ENCODE measurements at places on chromosomes 2 and 18.
A peak's percentile ranks its signal among the peaks of the same experiment; 100 is the strongest.

GRCh38 chr2:201378496-201379397 lies 21.6 kb upstream of the FLACC1 start:
- no peak for DNase-seq

- DNase-seq = no peak
Measured at GRCh38 chr2:46963941-46964673, 48.5 kb upstream of the MCFD2 start.

DNA sequence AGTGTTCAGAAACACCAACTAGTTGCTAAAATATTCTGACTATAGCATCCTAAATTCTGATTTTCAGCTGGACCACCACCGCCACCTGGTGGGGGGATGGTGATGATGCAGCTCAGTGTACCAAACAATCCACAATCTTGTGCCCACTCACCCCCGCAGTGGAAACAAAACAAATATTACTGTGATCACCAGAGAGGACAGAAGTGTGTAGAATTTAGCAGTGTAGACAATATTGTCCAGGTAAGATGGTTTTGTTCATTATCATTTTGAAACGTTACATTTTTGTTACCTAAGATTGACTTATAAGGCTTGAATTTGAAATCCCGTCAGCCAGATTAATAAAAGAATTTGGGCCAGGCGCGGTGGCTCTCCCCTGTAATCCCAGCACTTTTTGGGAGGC lies 31.7 kb upstream of the UBXN4 start:
- DNase-seq = peak; percentile 52

GRCh38 chr2:36329746-36330472 lies 25.7 kb upstream of the CRIM1 start:
- DNase-seq = no peak

DNA sequence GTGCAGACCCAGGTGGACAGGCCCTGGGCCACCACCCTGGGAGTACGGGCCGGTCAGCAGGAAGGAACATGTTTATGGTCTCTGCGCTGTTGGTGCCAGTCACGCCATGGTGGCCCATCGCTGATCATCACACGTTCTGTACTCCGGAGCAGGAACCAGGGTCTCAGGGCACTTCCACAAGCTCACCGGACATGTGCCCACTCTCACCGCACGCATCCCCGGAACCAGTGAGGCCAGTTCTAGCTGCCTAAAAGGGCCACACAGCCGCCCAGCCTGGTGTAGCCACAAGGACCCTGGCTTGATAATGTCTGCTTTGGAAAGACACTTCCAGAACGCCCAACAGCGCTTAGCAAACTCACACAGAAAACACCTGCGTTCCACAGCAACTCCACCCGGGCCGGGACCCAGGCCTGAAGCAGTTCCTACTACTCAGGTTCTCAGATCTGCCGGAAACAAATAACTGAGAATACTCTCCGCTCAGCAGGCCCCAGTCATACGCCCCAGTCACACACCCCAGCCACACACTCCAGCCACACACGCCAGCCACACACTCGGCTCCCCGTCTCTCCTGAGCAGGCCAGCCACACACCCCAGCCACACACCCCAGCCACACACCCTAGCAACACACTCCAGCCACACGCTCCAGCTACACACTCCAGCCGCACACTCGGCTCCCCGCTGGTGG lies 123.3 kb downstream of the HDAC4 start:
- DNase-seq = no peak

- DNase-seq = no peak
Measured at GRCh38 chr2:174761837-174762236, 2.4 kb downstream of the CHRNA1 start.

- DNase-seq = no peak
Measured at GRCh38 chr2:159116922-159117321, 148.5 kb downstream of the TANC1 start.

- DNase-seq = no peak
Measured at GRCh38 chr2:142058149-142058548, 72.7 kb downstream of the LRP1B start.

GRCh38 chr2:144240656-144241339 lies 279.1 kb downstream of the ZEB2 start:
- no peak for DNase-seq

- DNase-seq = no peak
Measured at GRCh38 chr2:15023221-15023620, 390.7 kb downstream of the LRATD1 start.

- DNase-seq = no peak
Measured at GRCh38 chr2:12333293-12333692, 383.4 kb upstream of the TRIB2 start.

DNA sequence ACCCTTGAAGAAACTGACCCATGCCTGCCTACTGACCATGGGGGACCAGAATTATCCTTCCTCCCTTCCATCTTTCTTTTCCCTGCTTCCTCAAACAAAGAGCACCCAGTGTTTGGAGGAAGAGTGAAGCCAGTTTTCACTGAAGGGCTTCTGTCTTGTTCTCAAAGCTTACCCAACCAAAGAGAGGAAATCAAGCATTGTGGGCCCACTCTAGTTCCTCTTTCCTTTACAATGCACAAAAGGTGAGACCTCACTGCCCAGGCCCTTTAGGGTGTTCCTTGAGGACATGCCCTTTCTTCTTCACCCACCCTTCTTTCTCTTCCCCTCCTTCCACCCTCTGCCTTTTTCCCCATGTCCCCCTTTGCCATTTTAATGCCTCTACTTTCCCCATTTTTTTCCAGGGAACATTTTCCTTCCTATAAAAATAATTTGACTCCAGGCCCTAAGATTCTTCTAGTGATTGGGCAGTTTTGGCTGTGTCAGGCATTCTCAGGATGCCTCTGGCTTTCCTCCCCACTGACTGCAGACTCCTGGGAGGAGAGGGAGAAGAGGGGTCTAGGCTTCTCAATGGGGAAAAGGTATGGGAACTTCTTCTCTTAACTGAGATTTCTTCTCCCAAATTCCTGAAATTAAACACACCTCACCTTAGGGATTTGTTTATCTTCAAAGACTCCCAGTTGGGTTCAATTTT lies 126.6 kb upstream of the RMDN2 start:
- no peak for DNase-seq

GRCh38 chr2:222311319-222311977 lies 12.7 kb upstream of the PAX3 start:
- no peak for DNase-seq

DNA sequence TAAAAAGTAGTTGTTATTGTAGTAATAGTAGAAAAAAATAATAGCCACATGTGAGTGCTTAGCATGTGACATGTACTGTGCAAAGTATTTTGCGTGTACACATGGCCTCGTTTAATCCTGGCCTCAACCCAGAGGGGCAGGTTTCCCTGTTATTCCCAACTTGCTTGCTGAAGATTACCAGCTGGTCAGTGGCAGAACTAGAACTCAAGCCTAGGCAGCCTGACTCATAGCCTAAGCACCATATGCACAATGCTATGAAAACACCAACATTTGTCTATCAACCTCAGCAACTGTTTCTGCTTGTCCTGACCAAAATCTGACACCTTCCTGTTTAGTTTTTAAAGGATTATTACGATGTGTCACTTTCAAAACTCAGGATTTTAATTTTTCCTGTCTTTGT lies 234.9 kb upstream of the SMAD7 start:
- DNase-seq = no peak

GRCh38 chr2:73110168-73111072 lies 2.3 kb downstream of the RAB11FIP5 start:
- no peak for DNase-seq

DNA sequence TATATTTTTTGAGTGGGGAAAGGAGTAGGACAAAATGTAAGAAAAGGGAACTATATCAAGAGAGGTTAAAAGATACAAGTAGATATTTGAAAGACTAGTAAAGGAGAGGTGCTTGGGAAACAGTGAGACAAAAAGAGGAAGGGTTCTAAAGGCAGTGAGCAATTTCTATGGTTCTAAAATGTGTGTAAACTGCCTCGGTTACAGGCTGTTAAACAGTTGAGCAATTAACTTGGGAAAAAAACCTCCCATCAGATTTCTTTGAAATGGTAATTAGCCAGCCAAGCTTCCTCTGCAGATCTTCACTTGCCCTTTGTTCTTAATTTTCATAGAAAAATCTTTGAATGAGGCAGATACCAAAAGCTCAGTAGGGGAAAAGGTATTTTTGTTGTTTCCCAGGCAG lies 238.7 kb upstream of the KCNH7 start:
- no peak for DNase-seq

DNA sequence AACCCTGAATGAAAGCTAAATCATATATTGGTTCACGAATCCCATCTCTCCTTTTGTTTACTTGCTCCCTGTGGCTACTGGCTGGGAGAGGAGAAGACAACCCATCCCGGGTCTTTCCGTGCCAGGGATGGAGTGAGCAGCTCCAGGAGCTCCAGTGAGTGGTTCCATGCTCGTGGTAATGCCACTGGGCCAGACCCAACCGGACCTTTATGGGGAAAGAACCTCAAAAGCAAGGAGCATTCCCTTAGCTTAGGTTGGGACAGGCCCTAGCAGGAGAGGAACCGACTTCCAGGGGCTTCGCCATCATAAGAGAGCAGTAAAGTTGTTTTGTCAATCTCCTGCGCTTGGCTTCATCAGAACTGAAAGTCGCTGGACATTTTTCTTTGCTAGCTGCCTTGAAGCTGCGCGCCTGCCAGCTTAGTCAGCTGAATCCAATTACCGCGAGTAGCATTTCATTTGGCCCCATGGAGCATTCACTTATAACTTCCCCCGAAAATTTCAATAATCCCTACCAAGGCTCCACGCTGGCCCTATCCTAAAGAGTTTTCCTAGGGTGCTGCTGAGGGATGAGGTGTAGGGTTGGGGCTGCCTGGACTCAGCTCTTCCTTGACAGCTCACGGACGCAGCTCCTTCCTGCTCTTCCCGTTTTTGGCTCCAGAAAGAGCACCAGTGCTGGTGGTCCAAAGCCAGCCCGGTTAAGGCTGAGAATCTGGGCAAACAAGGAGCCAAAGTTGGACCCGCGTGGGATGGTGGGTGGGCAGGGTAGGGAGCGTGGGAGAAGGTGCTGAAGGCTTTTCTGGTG lies 4.9 kb downstream of the HOXD3 start:
- DNase-seq = no peak

GRCh38 chr2:31083234-31083993 lies 54.8 kb downstream of the GALNT14 start:
- DNase-seq = no peak

- DNase-seq = no peak
Measured at GRCh38 chr2:49973436-49973835, 819.1 kb upstream of the FSHR start.

DNA sequence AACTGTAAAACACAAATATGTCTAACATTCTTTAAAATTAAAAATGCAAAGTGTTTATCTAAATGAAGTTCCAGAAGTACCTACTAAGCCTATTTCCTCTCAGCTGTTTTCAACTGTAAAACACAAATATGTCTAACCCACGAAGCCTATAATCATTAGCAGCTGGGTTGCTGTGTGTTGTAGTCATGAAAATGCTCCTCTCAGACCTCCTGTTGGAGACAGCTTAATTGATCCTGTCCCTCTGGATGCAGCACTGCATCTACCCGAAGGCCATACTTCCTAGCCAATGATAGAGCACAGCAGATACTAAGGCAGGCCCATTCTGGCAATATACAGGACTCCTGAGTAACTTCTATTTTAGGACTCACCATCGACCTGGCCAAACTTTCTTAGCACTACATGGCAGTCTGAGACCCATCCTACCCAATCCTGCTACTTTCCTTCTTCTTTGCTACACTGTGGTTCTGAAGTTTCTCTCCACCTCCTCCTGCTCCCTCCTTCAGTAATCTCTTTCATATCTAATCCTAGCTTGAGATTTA lies 92.5 kb upstream of the RBBP8 start:
- no peak for DNase-seq
